ENCODE measurements at places on chromosomes 7 and 10.

- peak; percentile 20 for DNase-seq
Observed at GRCh38 chr10:110081911-110082310, 74.1 kb downstream of the ADD3 start.

DNA sequence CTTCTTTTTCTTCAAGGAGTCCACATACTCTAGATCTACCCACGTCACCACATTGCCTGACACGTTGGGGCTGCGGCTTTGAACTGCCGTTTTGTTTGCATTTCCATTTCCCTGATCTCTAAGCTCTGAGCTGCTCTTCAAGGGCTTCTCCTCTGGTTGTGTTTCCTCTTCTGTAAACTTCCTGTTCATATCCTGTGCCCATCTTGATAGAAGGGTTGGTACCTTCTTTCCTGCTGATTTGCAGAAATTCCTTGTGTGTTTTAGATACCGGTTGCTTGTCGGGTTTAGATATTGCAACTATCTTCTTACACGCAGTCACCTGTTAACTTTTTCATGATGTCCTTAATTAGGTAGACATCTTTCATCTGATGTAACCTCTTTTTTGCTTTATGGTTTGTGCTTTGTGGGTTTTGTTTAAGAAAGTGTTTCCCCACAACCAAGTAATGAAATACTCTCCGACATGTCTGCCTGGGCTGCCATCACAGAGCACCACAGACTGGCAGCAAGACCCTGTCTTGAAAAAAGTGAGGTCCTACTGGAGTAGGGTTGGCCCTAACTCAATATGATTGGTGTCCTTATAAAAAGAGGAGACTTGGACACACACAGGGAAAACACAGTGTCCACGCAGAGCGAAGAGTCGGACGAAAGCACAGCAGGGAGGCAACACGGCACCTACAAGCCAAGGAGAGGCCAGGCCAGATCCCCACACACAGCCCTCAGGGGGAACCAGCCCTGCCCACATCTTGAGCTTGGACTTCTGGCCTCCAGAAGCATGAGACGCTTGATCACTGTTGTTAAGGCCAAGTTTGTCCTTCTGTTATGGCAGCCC lies 99.1 kb upstream of the PDGFA start:
- no peak for DNase-seq

DNA sequence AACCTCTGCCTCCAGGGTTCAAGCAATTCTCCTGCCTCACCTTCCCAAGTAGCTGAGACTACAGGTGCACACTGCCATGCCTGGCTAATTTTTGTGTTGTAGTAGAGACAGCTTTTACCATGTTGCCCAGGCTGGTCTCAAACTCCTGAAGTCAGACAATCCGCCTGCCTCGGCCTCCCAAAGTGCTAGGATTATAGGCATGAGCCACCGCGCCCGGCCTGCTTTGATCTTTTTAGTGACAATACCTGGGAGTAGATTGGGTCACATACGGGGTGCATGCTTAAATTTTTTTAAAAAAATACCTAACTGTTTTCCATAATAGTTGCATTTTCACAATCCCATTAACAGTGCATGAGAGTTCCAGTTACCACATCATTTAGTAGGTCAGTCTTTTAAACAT lies 47.7 kb downstream of the CCDC71L start:
- no peak for DNase-seq

DNA sequence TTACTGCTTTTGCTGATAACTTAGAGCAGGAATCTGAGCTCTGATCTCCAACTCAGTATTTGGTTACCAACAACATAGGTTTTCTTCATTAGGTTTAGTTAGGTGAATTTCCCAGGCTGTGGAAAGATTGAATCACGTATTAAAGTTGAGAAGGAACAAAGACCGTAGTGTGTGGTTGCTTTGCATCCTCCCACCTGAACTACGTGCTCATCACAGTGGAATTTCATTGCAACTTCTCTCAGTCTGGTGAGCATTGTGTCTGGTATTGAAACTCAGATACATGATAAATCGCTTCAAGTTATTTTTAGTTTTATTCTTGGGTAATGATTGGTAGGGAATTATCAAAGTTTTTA lies 139.4 kb upstream of the AKR1E2 start:
- DNase-seq: peak; percentile 99

- no peak for DNase-seq
Observed at GRCh38 chr7:85820702-85821443, 634.0 kb upstream of the SEMA3D start.

- no peak for DNase-seq
Observed at GRCh38 chr7:99083733-99084132, 60.2 kb downstream of the SMURF1 start.

DNA sequence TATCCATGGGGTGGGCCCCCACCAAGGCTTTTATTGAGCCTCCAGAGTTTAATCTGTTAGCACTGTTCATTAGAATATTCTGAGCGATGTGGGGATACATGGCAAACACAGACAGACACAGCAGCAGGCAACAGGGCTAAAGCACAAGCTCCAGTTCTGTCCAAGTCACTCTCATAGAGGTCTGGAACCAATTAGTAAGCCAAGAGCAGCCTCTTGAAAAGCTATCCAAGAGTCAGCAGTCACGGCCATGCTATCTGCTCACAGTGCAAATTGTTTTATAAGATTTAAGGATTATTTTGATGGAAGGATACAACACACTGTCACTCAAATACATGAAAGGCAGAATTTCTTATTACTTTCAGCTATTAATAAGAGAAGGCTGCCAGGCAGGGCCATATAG lies 86.4 kb upstream of the DGKB start:
- no peak for DNase-seq

DNA sequence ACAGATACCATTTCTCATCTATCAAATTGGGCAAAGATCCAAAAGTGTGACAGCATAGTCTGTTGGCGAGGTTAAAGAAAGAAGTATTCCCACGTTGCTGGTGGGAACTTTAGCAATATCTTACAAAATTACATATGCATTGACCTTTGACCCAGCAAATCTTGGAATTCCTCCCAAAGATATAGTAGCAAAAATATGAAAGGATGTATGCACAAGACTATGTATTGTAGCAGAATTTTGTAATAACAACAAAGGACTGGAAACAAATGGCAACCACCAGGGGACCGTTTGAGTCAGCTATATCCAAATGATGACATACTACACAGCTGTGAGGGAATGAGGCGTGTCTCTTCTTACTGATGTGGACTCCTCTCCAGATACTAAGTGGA lies 50.2 kb downstream of the KCNH2 start:
- no peak for DNase-seq

- DNase-seq: peak; percentile 3
Observed at GRCh38 chr10:73780966-73781365, 882 bp upstream of the CHCHD1 start.

DNA sequence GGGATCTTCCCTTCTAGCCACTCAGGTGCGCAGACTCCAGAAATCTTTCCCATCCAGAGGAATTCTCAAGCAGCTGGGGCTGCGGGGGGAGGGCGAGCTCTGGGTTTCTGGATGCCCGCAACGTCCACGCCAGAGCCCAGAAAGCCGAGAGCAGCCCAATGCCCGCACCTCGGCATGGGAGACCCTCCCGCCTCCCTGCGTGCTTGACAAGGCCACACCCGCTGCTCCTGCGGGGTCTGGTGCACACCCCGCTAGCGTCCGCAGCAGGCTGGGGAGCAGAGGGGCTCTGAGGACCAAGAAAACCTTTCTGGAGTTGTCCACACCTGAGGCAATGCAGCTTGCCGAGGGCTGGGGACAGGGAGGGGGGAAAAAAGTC lies 66.2 kb downstream of the SLC29A4 start:
- no peak for DNase-seq

DNA sequence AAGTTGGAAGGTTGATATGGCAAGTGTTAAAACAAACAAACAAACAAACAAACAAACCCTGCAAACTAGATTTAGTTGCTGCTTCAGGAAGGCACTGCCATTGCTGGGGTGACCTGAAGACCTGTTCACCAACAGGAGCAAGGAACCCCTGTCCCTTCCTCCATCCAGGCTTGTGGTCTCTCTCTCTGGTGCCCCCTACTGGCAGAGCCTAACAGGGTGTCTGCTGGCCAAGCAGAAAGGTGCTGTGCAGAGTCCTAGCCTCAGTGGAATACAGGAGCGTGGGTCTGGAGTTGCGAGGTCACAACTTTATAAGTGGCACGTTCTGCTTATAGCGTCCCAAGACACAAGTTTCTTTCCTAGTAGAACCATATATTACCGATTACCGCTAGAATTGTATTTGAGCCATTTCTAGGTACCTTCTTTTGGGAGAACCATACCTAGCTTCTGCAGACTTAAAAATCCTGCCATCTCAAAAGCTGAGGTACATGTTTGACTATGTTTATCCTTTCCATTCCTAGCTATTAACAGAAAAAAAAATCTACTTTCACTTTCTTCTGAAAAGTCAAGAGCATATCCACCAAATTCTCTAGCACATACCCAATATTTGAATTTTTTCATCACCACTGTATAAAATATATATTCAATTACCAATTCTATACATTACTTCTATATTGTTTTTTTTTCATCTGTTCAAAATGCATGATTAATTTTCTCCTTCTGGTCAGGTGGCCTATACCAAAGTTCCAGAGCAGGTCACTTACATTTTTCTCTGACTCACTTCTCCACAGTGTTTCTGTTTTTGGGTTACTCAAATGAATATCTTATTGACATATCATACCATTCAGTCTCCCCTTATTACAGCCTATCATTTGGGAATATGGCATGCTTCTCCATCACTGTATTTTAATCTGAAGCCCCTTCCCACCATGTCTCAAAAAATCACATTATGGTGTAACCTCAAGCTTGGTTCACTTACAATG lies 29.1 kb upstream of the CALD1 start:
- no peak for DNase-seq

GRCh38 chr10:29784175-29784773 lies 149.5 kb upstream of the SVIL start:
- DNase-seq: peak; percentile 98

- no peak for DNase-seq
Observed at GRCh38 chr7:20114468-20114867, 102.7 kb downstream of the MACC1 start.

GRCh38 chr7:69448071-69448470 lies 150.2 kb upstream of the AUTS2 start:
- peak; percentile 30 for DNase-seq

GRCh38 chr10:30197186-30197585 lies 137.8 kb upstream of the JCAD start:
- no peak for DNase-seq

GRCh38 chr10:675532-675931 lies 13.9 kb downstream of the DIP2C start:
- no peak for DNase-seq

GRCh38 chr7:141679014-141679413 lies 23.0 kb downstream of the DENND11 start:
- no peak for DNase-seq

DNA sequence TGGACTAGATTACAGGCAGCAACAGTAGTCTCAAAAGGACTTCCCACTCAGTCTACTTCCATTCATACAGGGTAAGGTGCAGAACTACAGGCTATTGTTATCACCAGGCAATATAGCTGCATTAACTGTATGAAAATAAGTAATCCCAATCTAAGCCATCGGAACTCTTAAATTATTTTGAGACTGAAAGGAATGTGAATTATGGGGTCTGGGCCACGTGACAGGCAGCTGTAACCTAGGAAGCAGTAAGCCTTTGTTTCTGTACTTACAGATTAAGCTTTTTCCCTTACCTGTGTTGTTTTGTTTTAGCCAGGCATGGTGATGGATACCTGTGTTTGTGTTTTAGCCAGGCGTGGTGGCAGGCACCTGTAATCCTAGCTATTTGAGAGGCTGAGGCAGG lies 152.4 kb upstream of the TRIM24 start:
- no peak for DNase-seq

GRCh38 chr7:159119851-159120539 lies 24.7 kb downstream of the VIPR2 start:
- no peak for DNase-seq

DNA sequence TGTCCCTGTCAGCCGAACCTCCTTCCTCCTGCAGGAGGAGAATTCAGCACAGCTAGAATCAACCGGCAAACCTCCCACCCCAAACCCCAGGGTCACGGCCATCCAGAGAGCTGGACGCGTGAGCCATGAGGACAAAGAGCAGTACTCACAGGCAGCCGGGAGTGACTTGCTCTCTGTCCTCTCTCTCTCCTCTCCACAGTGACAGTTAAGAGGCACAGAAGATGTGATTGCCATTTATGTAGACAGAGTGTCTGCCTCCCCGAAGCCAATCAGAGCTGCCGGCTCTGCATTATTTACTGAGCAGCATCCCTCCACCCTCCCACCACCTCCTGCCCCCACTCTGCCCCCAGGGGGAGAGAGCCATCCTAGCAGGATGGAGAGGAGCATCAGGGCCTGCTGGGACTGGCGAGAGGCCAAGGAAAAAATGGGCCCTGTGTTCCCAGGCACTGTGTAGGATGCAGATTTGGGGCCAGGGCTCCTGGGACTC lies 4.3 kb downstream of the DDC start:
- DNase-seq: no peak

DNA sequence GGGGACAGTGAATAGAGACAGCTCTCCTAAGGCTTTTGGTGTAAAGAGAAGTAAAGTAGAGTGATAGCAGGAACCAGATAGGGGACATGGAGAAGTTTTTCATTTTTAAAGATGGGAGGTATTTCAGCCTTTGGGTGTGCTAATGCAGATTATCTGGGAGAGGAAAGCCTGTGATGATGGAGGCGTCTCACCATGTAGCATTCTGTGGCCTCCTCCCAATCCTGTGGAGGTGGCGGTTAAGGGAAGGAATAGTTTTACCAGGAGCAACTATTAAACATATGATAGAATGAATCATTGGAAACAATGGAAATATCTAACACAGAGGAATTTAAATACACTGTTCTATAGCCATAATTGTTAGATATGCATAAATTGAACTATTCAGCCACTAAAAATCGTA lies 101.3 kb downstream of the CNNM2 start:
- no peak for DNase-seq

- no peak for DNase-seq
Observed at GRCh38 chr7:24836084-24836483, 78.8 kb upstream of the GSDME start.

GRCh38 chr10:72852508-72852907 lies 41.0 kb upstream of the OIT3 start:
- DNase-seq: no peak

DNA sequence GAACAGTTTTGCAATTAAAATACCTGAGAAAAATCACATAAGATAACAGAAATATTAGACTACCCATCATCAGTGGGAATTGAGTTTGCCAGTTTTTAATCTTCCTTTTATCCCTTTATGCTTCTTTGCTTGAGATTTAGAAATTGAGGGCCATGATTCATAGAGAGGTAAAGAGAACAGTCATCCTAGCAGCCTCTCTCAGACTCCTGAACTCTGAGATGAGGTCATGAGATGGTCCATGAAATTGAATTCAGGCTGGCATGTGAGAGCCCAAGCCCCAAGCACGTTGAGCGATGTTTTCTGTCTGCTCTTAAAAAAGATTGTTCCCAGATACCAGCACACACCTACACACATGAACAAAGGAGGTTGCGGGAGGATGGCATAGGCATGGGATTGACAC lies 91.1 kb downstream of the CREB5 start:
- peak; percentile 23 for DNase-seq

DNA sequence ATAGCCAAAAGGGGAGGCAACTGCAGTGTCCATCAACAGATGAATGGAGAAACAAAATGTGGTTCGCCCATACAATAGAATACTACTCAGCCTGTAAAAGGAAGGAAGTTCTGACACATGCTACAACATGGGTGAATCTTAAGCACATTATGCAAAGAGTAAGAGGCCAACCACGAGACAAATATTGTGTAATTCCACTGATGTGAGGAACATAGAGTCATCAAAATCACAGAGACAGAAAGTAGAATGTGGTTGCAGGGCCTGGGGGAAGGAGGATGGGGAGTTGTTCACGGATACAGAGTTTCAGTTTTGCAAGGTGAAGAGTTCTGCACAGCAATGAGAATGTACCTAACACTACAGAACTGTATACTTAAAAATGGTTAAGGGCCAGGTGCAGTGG lies 13.7 kb upstream of the C10orf71 start:
- peak; percentile 20 for DNase-seq
